Stimulated activated CD4-positive, alpha-beta T cell treated with anti-CD3 and anti-CD28 coated beads, Interleukin-1b, Interleukin-23, amount 100 ng/mL, for 48 hours (primary cell): ENCODE measurements at places on chromosomes 2 and 18.

- no peak for DNase-seq
Observed at GRCh38 chr2:236768393-236769140, 198.9 kb downstream of the ACKR3 start.

DNA sequence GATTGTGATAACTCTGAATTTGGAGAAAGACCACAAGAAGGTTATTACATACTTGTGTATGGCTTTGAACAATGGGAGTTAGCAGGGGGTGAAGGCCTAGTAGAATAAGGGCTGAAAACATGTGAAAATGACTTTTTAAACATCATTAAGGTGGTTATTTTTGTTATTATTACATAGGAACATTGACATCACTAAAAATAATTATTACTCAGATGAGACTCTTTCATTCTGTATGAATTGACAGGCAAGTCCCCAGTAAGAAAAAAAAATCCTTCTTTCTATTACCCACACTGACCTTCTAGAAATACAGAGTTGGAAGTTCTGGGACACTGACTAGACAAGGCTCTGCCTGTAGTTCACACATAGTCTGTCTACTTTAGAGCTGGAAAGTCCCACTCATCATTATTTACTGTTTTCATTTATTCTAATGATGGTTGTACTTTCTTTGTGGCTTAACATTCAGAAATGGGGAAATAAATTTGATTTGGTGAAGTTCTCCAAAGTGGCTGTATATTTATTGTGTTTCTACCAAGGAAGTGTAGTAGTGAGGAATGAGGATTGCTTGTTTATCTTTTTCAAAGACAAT, 219.6 kb upstream of the EPAS1 start:
- DNase-seq: no peak

- no peak for DNase-seq
Observed at GRCh38 chr2:59892398-59892797, 661.1 kb downstream of the BCL11A start.

- no peak for DNase-seq
Observed at GRCh38 chr2:108315444-108315934, 26.8 kb downstream of the SULT1C2 start.

GRCh38 chr2:125643585-125643984, 1012.4 kb upstream of the GYPC start:
- no peak for DNase-seq

- no peak for DNase-seq
Observed at GRCh38 chr2:230866756-230867523, 2.2 kb downstream of the ITM2C start.

- DNase-seq: no peak
Observed at GRCh38 chr2:26628561-26629345, 12.4 kb downstream of the CIB4 start.

- DNase-seq: no peak
Observed at GRCh38 chr18:73355121-73355520, 487.3 kb upstream of the NETO1 start.

DNA sequence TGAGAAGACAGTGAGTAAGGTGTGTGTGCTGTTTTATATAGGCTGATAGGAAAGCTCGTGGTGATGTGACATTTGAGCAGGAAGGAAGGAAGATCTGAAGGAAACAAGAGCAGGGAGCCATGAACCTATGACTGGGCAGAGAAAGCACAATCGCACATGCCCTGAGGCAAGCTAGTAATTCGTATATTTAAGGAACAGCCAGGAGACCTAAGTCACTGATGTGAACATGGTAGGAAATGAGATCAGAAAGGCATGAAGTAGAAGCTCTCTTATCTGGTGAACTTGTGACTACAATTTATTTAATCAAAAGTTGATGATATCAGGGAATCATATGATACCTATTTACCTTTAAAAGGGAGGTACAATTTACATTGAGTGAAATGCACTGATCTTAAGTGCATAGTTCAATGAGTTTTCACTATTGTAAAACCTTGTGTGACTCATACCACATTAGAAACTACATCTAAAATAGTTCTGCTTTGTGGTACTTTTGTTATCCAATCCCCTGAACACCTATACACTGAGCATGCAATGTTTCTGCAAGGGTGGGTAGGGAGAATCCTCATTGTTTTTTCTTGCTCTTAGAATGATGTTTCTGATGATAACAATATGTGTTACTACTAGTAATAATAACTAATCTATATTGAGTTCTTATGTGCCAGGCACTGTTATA, 67.5 kb downstream of the GALNT13 start:
- no peak for DNase-seq

DNA sequence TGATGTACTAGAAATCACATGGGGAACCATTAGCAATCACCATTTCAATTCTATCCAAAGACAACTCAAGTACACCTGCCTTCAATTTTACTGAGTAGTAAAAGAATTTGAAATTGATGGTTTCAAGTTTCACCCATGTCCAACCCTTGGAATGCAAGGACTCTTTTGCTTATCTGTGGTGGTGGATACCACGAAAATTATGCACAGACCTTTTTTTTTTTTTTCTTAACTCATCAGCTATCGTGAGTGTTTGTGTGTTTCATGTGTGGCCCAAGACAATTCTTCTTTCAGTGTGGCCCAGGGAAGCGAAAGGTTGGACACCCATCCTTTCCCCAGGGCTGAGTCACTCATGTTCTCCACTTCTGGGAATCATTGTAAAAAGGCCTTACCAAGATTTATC, 23.1 kb downstream of the ID2 start:
- no peak for DNase-seq

- no peak for DNase-seq
Observed at GRCh38 chr2:105104208-105104731, 66.4 kb downstream of the MRPS9 start.

- DNase-seq: no peak
Observed at GRCh38 chr18:62702259-62702658, 13.1 kb upstream of the PHLPP1 start.

DNA sequence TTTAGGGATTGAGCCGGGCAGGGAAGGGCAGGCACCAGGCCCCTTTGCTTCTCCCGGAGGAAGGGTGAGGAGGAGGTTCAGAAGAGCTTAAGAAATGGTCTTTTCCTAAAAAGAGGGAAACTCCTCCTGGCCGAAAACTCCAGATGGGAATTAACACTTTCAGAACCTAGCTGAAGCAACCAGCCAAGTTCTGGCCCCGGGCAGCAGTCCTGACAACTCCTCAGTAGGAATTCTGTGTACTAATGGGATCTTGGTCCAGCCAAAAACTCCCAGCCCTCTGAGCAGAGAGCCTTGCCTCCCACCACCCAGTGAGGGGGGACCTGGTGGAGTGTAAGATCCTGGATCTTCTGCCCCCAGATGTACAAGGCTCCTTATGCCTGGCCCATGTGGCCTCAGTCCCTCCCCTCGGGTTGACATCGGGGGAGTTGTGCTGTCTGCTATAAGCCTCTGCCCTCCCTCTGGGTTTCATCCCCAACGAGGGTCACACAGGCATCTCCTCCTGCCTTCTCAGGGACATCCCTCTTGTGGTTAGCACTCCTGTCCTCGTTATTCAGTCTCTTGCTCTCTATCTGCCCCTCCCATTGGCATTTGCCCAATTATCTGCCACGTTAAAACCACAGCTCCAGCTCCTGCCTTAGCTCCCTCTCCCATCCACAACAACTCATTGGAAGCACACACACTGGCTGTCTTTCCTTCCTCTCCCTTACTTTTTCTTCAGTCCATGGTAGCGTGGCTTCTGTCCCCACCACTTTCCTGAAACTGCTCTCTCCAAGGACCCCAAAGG, 184.6 kb downstream of the CYP26B1 start:
- no peak for DNase-seq

DNA sequence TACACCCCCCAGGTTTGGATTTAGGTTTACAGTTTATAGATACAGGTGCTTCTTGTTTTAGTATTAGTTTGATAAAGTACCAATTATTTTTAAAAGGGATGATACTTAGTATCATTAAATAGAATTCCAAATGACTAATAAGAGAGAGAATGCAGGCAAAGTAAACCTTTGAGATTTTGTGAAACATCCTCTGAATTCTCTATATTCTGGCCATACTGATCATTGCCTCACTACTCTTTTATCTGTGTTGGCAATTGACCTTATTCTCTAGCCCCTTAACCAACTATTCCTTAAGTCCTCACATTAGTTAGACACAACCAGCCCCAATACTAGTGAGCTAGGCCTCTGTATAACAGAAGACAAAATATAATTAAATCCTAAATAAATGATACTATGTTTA, 125.4 kb downstream of the COMMD1 start:
- DNase-seq: no peak

- no peak for DNase-seq
Observed at GRCh38 chr2:24745825-24746224, 47.4 kb downstream of the PTRHD1 start.

- no peak for DNase-seq
Observed at GRCh38 chr2:112646102-112646719, 472 bp downstream of the SLC20A1 start.

DNA sequence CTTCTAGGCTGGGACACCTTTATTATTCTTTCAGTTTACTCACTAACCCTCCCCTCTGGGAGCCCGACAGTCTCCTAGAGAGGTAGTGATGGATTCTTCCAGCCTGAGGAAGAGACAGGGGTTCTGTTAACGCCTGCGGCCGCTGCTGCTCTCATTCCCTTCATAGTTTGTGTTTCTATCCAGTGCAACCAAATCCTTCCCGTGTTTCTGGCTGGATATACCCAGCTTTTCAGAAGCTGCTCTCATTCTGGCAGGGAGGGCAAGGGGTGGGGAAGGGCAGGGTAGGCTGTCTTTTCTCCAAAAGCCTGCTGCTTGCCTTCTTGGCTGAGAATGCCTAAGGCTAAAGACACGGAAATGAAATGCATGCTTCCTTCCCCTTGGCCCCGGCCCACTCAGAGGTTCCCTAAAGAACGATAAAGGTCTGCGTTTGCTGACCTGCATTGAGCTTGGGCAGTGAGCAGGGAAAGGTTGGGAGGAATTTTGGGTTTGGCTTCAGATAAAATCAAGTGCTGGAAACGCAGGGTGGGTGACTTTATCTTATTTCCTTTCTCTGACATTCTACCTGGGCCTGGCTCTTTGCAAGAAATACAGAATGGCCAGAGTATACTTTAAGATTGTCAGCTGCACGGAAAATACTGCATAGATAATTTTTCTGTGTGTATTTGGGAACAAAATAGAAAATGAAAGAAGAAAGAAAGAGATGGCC, 390.9 kb downstream of the NBAS start:
- DNase-seq: no peak

GRCh38 chr2:43840965-43841364, 2.2 kb downstream of the ABCG8 start:
- no peak for DNase-seq

DNA sequence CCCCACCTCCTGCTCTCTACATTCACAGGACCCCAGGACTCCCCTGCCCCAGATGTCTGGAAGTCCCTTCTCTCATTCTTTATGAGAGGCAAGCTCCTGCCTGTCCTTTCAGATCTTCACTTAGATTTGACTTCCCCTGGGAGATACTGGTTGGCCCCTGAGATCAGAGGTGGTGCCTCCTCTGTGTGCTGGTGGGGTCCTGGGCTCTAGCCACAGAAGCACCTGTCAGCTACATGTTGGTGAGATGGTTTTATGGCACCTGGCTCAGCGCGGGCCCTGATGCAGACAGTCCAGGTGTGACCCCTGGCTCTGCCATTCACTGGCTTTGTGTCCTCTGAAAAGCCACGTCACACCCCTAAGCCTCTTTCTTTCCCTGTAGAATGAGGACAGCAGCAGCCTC, 369.6 kb upstream of the ID2 start:
- DNase-seq: no peak

- DNase-seq: no peak
Observed at GRCh38 chr2:47636596-47637264, 146.2 kb upstream of the MSH6 start.

GRCh38 chr18:50727721-50728471, 91.9 kb downstream of the MRO start:
- DNase-seq: no peak
